Endothelial cell (in vitro differentiated cells): ENCODE measurements at places on chromosomes 13 and 19. TPM values are rescaled to one million over a fixed set of nuclear protein-coding genes. Genes with fewer than 3 reads are reported as not detected.
A peak's percentile ranks its signal among the peaks of the same experiment; 100 is the strongest.

Gene CPB2
- total RNA-seq: not detected

- H3K4me3 ChIP-seq: no peak overlapping the region
- H3K36me3 ChIP-seq: no peaks in the 10 kb centered on the region
- no peaks in the 10 kb centered on the region for H3K27me3 ChIP-seq
- no peak for DNase-seq
- no peak overlapping the region for H3K27ac ChIP-seq
Observed at GRCh38 chr13:44719857-44720671, 143.9 kb upstream of the TSC22D1 start.

DNA sequence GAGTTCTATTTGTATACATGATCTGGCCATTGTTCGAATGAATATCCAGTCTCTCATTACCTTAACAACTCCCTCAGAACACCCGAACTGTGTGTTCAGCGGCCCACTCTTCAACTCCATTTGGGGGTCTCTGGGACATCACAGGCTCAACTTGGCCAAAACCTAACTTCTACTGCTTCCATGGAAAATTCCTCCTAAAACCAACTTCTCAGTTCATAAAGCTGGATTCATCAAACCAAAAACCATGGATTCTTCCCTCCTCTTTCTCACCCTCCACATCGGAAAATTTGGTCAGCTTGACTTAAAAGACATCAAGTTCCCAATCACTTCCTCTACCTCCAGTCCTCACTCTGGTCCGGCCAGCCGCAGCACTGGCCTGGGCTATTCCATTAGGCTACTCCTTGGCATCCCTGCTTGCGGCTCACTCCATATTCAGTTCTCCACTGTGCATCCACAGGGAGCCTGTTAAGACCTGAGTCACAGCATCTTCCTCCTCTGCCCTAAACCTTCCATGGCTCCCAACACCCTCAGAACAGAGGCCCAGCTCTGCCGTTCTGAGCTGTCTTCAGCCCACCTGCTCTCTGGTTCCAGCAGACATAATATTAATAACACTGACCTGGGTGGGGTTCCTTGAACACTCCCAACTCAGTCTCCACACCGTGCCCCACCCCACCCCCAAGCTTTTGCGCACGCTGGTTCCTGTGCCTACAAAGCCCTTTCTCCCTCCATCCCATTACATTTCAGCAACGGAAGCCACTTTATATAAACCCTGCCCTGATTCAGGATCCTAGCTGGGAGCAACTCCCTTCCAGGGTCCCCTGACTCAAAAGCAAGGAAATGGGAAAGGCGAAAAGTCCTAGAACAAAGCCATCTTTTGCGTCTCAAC lies 1.1 kb downstream of the ZNF792 start:
- peaks cover 61% of the 10 kb centered on the region for H3K36me3 ChIP-seq
- H3K27ac ChIP-seq: peak overlapping the region; percentile 100

- no peaks in the 10 kb centered on the region for H3K36me3 ChIP-seq
- no peaks in the 10 kb centered on the region for H3K27me3 ChIP-seq
- H3K4me1 ChIP-seq: peaks cover 6% of the 10 kb centered on the region
- no peak overlapping the region for H3K27ac ChIP-seq
Observed at GRCh38 chr13:43516401-43516833, 270.4 kb downstream of the ENOX1 start.

GRCh38 chr13:46552303-46552682 lies 677 bp upstream of the LRCH1 start:
- H3K27me3 ChIP-seq: peaks cover 7% of the 10 kb centered on the region
- H3K27ac ChIP-seq: peak overlapping the region; percentile 77
- H3K4me3 ChIP-seq: peak overlapping the region; percentile 96
- peaks cover 26% of the 10 kb centered on the region for H3K4me1 ChIP-seq
- DNase-seq: no peak
- peaks cover 10% of the 10 kb centered on the region for H3K36me3 ChIP-seq

- peaks cover 3% of the 10 kb centered on the region for H3K27me3 ChIP-seq
- H3K4me3 ChIP-seq: no peak overlapping the region
- no peak overlapping the region for H3K27ac ChIP-seq
- DNase-seq: no peak
- H3K36me3 ChIP-seq: no peaks in the 10 kb centered on the region
- H3K4me1 ChIP-seq: peaks cover 3% of the 10 kb centered on the region
Observed at GRCh38 chr13:50162567-50162966, 147.3 kb downstream of the KCNRG start.

GRCh38 chr19:17235971-17236777 lies 9.5 kb downstream of the NR2F6 start:
- peaks cover 16% of the 10 kb centered on the region for H3K36me3 ChIP-seq
- H3K27me3 ChIP-seq: peaks cover 8% of the 10 kb centered on the region
- H3K4me1 ChIP-seq: peaks cover 10% of the 10 kb centered on the region
- DNase-seq: no peak
- no peak overlapping the region for H3K4me3 ChIP-seq
- H3K27ac ChIP-seq: no peak overlapping the region

GRCh38 chr19:48635966-48636858 lies 967 bp downstream of the DBP start:
- H3K36me3 ChIP-seq: peaks cover 5% of the 10 kb centered on the region
- DNase-seq: no peak
- H3K27me3 ChIP-seq: peaks cover 22% of the 10 kb centered on the region
- H3K27ac ChIP-seq: no peak overlapping the region
- peak overlapping the region; percentile 72 for H3K4me3 ChIP-seq

DNA sequence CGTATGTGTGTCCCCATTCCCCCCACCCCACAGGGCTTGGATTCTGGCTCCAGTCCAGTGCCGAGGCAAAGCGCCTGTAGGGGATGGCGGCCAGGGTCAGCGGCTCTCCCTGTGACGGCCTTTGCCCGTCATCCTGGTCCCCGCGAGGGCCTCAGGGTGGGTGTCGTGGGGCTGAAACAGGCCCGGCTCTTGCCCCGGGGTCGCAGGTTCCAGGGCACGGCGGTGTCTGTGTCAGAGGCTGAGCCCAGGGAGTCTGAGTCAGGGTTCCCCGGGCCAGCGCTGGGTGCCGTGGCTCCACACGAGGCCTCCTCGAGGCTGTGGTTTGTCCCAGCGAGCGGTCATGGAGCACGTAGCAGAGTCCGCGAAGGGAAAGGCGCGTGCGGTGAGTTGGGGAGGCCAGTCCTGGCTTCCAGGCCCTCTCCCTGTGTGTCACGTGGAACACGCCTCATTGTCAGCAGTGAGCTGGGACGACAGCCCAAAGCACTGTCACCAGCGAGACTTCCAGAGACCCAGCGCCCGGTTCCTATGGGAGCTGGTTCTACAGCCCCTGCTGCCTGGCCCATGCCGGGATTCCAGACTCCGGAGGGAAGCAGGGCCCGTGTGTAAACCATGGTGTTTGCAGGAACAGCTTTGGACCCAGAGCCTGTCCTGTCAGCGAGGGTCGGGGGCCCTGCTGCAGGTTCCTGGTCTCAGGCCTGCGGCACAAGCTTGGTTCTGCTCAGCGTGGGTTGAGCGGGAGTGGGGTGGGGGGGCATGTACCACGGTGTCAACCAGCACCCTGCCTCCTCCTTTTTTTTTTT lies 13.4 kb downstream of the NCLN start:
- H3K36me3 ChIP-seq: peaks cover 6% of the 10 kb centered on the region
- H3K4me3 ChIP-seq: no peak overlapping the region
- no peak overlapping the region for H3K27ac ChIP-seq
- no peak for DNase-seq
- no peaks in the 10 kb centered on the region for H3K4me1 ChIP-seq
- H3K27me3 ChIP-seq: peaks cover 2% of the 10 kb centered on the region
